HT1080 (cell line): ENCODE measurements at places on chromosomes 5 and 9.

DNA sequence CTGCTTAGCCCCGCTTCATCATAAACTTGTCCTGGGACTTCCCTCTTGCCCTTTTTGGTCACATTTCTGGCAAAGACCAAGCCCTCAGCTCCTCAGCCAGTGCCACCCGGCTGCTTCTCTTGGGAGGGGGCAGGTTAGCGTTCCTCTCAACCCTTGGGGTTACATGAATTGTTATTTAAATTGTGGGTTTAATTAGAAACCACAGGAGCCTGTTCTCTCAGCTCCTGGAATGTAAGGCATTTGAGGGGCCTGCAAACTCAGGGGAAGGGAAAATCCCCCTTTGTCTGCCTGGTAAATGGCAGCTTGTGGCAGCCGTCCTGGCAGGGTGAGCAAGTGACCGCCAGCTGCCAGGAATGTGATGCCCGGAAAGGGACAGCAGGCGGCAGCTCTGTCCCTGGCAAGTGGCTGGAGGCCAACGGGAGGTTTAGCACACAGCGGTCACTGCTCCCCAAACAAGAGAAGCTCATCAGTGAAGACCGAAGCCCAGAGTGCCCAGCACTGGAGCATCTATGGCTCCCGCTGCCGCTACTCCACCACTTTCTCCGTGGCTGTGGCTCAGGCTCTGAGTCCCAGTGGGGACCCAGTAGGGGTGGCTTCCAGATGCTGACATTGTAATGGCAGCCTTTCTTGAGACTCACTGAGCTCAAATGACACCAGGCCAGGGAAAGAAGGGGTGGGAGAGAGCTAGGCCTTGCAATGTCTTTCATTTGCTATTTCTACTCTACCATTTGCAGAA lies 51.7 kb downstream of the SHB start:
- peak; percentile 90 for DNase-seq

GRCh38 chr5:58043032-58043945 lies 416.6 kb downstream of the PLK2 start:
- DNase-seq, result no peak

GRCh38 chr5:159135896-159136531 lies 36.3 kb upstream of the EBF1 start:
- peak; percentile 98 for DNase-seq

GRCh38 chr5:9775339-9775738 lies 145.2 kb upstream of the TAS2R1 start:
- peak; percentile 65 for DNase-seq

GRCh38 chr9:21491756-21492155 lies 9.6 kb upstream of the IFNE start:
- DNase-seq, result no peak
